ENCODE measurements at places on chromosomes 4 and X.

DNA sequence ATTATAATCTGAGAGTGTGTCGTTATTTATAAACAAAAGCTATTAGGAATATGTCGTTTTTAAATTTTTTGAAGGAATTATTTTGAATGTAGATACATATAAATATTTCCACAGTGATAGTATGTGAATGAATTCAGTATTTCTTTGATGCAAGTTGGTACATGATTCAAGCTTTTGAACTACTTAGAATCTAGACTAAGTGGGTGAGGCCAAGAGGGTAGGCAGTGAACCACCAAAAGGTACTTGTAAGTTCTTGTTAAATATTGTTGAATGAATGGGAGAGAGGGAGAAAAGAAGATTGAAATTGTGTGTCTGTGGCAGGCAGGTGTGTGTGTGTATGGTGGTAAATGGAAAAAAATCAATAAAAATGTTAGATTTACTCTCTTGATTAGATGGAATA lies 69.6 kb downstream of the ARFIP1 start:
- DNase-seq, result no peak

- DNase-seq, result no peak
Measured at GRCh38 chr4:94695384-94695783, 62.4 kb upstream of the BMPR1B start.

- DNase-seq, result no peak
Measured at GRCh38 chrX:119745283-119745848, 13.0 kb upstream of the SOWAHD start.

DNA sequence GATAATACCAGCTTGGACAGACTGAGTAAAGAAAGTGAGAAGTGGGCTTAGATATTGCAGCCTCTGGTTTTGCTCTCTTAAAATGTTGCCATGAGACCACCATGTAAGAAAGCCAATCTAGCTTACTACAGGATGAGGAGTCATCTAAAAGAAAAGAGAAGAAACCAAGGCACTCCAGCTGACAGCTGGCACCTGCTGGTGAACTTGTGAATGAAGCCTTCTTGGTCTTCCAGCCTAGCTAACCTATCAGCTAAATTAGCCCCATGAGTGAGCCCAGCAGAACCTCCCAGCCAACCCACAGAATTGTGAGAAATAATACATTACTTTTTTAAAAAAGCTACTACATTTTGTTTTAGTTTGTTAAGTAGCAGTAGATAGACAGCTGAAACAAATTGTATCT lies 154.5 kb upstream of the QRFPR start:
- no peak for DNase-seq

DNA sequence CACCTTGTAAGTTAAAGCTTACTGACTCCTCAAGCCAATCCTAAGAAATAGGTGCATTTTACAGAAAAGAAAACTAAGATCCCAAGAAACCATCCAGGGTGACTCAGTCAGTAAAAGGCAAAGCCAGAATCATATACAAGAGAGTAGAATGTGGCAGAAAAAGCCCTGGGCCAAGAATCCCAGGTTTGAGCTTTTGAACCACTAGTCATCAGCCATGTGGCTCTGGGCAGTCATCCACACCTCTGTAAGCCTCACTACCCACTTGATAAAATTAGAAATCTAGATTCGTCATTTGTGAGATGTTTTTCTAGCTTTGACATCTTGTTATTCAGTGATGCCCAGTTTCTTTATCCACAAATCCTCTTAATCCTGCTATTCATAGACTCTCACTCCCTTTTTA lies 122.2 kb upstream of the PDE5A start:
- no peak for DNase-seq

DNA sequence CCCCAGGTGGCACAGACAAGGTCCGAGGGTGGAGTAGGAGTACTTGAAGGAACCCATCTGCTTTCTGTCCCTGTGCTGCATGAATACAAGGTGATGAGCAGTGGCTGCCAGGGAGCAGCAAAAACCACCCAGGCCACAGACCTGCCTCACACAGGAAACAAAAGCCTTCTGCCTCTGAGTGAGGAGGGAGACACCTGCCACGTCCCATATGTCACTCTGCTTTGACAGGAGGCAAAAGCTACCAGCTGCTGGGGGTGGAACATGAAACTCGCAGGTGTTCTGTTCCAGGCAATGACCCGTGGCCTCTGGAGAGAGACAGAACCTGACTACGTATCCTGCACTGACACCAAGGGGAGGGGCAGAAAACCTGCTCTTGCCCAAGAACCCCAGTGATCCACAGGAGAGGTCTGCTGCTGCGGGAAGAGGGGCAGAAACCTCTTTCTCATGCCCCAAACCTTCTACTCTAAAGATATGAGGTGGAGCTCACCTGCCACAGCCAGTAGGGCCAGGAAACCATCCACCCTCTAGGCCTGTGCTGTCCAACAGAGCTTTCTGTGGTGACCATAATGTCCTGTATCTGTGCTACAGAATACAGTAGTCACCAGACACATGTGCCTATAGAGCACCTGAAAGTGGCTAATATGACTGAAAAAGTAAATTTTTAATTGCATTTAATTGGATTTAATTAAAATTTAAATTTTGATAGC lies 172.9 kb downstream of the PRDM5 start:
- no peak for DNase-seq

GRCh38 chr4:76540486-76540885 lies 105.5 kb downstream of the SHROOM3 start:
- no peak for DNase-seq

DNA sequence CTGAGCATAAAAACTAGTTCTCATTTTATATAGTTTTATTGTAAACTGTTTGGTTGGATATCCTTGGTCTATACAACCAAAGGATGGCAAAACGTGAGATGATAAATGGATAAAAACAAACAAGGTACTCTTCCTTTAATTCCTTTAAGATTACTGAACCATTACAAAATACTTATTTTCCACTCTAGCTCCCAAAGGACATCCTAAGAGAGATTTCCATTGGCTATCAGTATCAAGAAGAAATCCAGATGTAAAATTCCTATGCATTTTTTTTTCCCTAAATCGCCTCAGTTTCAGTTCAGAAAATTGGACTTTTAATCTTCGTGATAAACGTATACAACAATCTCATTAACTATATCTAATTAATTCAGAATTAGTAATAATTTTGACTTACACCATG lies 2.3 kb downstream of the FBXL5 start:
- no peak for DNase-seq

DNA sequence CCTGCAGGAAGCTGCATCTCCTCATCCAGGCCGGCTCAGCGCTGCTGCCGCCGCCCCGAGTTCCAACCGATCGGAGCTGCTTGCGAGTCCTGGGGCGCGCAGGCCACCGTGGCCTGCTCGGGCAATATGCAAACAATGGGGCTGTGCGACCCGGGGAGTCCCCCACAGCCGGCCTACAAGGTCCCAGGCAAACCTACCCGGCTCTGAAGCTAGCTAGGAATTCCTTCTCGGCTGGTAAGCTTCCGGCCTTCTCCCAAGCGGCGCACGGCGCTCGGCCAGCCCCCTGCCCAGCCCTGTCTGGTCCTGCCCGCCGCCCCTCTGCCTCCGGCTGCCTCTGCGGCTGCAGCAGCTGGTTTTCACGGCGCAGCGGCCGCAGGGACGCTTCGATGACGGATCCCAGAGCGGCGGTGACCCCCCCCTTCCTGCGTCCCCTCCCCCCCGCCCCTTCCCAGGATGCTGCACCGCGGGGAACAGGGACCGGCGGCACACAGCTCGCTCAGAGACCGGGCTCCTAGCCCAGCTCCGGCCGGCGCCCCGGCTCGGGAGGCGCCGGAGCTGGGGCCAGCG lies 59.4 kb downstream of the TSC22D3 start:
- no peak for DNase-seq

- DNase-seq, result no peak
Measured at GRCh38 chr4:48858130-48858529, 27.2 kb downstream of the OCIAD1 start.

- DNase-seq, result no peak
Measured at GRCh38 chrX:85326234-85327059, 53.0 kb downstream of the POF1B start.

- no peak for DNase-seq
Measured at GRCh38 chrX:154539077-154539476, 7.6 kb downstream of the G6PD start.

DNA sequence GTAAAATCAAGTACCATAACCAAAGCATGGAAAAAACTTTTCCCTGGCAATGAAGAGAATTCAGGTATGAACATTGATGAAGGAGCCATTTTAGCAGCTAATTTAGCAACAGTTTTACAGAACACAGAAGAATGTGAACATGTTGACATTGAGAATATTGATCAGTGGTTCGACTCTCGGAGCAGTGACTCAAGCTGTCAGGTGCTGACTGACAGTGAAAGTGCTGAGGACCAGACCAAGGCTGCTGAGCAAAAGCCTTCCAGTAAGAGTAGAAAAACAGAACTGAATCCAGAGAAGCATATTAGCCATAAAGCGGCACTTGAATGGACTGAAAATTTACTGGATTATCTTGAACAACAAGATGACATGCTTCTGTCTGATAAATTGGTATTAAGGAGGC lies 2.8 kb downstream of the TIGD2 start:
- no peak for DNase-seq

DNA sequence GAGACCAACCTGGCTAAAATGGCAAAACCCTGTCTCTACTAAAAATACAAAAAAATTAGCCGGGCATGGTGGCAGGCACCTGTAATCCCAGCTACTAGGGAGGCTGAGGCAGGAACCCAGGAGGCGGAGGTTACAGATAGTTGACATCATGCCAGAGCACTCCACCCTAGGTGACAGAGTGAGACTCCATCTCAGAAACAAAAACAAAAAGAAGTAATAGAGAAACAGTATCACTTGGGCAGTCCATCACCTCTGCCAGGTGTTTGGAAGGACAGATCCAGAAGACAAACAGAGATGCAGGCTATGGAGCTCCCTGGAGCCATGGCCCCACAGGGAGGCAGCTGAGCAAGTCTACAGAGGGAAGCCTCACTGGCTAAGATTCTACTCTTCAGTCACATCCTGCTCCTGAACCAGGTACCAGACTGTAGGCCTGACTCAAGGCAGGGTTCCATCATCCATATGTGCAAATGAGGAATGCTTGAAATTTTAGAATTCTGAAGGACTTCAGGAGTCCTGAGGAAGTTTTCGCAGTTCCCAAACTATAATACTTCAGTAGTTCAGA lies 81.4 kb upstream of the CPEB2 start:
- DNase-seq, result no peak

- DNase-seq, result no peak
Measured at GRCh38 chrX:46959101-46959500, 46.9 kb downstream of the JADE3 start.

DNA sequence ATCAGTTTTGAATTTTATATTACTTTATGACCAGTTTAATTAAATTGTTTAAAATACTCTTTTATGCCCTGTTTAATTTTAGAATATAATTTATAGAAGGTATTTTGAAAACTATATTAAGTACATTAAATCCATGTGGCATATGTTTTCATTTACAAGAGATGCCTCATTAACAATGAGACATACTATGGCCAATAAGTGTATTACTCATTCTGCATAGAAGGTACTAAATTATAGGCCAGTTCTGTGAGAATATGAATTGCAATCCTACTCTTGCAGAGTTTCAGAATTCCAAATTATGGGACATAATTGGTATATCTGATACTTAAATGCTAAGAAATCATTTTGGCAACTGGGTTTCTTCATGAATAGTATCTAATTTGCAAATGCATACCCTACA lies 951.1 kb downstream of the FAT4 start:
- DNase-seq, result no peak

GRCh38 chrX:46554942-46555341 lies 9.7 kb upstream of the ZNF674 start:
- no peak for DNase-seq

- DNase-seq, result no peak
Measured at GRCh38 chr4:149999485-150000074, 78.7 kb upstream of the DCLK2 start.

GRCh38 chrX:118346258-118347094 lies 570 bp downstream of the WDR44 start:
- peak; percentile 53 for DNase-seq

DNA sequence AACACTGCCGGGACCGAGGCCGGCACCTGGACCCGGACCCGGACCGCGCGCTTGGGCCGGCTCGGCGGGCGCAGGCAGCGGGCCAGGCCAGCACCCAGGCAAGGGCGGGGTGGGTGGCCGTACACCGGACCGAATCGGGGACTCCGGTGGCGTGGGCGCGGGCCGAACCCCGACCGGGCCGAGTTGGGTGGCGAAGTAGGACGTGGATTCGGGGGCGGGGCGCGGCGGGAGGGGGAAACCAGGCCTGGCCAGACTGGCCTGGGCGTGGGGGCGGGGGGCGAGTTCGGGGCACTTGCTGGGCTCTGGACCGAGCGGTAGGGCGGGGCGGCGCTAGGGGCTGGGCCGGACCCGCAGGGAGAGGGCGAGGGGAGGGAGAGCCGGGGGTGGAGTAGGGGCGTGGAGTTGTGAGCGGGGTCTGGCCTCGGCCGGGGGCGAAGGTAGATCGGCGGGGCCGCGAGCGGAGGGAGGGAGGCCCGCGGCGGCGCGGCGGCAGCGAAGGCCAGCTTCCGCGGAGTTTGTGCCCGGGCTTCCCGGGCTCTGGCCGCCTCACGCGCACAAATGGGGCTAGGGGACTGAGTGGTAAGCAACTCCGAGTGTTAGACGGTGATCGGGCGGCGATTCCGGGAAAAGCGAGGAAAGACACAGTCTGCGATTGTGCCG lies 1.8 kb upstream of the BCORL1 start:
- DNase-seq, result peak; percentile 0

- no peak for DNase-seq
Measured at GRCh38 chr4:118081434-118081833, 47.1 kb downstream of the NDST3 start.

DNA sequence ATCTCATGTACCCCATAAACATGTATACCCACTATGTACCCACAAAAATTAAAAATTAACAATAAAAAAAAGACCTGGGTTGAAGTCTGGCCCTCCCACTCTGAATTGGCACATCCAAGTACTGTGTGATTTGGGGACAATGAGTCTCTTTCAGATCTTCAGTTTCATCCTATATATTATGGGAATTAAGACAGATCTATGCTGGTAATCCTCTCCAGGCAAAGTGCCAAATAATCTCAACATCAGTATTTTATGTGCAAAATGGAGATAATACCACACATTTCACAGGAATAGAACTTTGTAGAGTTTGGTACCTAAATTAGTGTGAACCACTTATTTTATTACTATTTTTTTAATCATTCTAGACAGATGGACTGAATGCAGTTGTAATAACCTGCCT lies 11.0 kb upstream of the SCD5 start:
- no peak for DNase-seq

GRCh38 chrX:129744861-129745321 lies 6.1 kb downstream of the XPNPEP2 start:
- DNase-seq, result no peak

DNA sequence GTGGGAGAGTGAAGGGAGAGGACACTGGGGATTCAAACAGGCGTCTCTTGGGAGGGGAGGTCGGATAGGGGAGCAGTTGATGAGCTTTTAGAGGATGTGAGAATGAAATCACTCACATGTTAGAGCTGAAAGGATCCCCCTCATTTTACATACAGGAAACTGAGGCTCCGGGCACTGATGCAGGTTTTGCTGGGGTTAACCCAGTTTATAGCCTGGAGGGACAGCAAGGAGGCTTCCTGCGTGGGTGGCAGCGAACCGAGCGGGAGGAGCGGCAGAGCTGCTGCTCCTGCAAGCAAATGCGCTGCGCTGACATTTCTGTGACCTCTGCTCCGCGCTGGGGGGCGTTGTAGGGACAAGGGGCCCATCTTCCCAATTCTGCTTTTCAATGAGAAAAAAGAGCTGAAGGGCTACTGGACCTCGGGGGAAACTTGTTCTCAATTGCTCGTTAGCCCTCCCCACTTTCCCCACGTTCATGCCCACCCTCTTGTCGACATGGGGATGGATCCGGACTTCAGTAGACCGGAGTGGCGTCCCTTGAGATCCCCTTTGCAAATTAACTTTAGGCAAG lies 1.2 kb upstream of the NEUROG2 start:
- no peak for DNase-seq
